ENCODE measurements at places on chromosomes 3 and 15. TPM values are rescaled to one million over a fixed set of nuclear protein-coding genes. Genes with fewer than 3 reads are reported as not detected.
A peak's percentile ranks its signal among the peaks of the same experiment; 100 is the strongest.

The RASL12 gene
- total RNA-seq, result not detected

GRCh38 chr3:191143224-191143623, 55.8 kb upstream of the OSTN start:
- DNase-seq, result no peak

- no peak for DNase-seq
These were observed 2.2 kb upstream of the BCL6 start for GRCh38 chr3:187747506-187747905.

GRCh38 chr3:42290966-42291714, 25.2 kb upstream of the CCK start:
- DNase-seq, result no peak

- DNase-seq, result peak; percentile 11
These were observed 54.5 kb upstream of the CHRNA7 start for GRCh38 chr15:31975830-31976229.

GRCh38 chr3:178849199-178849910, 222.3 kb downstream of the ZMAT3 start:
- DNase-seq, result no peak

The NEK10 gene
- 1.3 TPM for total RNA-seq

DNA sequence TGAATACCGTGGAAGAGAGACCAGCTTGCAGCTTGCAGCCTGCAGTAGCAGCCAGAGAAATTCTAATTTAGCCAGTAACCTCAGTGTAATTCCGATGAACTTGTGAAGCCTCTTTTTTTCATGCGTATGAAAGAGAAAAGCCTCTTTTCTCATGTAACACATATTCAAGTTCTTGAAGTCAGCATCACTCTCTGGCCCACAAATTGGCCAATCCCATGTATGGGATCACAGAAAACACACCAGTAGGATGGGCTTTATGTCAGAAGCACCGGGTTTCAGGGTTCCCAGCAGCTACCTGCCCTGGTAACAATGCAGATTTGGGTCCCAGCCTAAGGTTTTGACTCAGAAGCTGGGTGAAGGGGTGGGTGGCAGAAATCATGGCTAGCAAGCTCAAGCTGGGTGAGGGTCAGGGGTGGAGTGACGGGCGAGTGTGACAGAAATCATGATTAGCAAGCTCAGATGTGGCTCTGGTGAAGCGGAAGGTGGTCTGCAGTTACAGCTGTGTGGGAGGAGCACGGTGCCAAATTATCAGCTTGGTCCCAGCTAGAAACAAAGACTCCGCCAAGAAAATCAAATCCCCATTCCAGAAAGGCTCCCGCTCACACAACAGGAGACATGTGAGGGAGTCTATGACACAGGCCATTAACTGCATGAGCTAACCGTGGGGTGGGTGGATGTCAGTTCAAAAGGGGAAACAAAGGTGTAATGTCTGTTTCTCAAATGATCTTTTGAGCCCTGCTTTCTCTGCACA, 86.6 kb downstream of the SNRK start:
- no peak for DNase-seq

- DNase-seq, result no peak
These were observed 10.9 kb downstream of the CTDSPL start for GRCh38 chr3:37872413-37873160.

GRCh38 chr3:105594219-105594618, 227.5 kb downstream of the ALCAM start:
- no peak for DNase-seq

The PDIA5 gene
- 20.2 TPM for total RNA-seq

DNA sequence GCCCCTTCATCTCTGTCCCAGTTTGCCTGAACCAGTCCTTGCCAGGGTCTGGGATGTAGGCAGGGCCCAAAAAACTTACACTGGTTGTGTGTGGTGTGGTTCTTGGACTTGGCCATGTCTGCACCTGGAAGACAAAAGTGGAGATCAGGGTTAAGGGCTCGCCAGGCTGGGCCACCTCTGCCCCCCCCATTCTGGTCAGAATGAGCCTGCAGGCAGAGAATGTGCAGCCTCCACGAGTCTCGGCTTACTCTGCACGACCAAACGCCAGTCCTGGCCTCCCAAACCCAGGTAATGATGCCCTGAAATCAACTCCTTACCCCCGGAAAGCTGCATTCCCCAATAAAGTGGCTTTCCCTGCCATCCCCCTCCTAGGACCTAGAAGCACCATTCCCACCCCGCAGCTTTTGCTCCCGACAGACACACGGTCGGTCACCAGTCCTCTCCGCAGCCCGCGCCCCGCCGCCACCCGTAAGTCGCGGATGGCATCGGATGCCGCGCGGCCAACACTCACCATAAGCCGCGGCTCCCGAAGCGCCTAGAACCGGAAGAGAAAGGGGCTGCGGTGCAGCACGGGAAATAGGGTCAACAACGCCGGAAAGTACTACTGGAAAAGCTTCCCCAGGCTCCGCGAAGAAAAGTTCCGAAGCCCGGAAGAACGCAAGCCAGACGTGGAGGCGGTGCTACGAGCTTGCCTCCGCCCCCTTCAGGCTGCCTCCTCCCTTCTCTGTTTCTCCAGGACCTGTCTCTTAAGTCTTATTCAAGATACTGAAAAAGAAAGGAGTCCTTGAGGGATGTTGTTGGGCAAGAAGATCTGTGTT, at the start of gene RPL29:
Gene RPL29 (minus strand): TSS at position 550 of the 818 bp plus-strand sequence. CDS start 434 bp downstream, at position 116.
- peak; percentile 97 for DNase-seq

DNA sequence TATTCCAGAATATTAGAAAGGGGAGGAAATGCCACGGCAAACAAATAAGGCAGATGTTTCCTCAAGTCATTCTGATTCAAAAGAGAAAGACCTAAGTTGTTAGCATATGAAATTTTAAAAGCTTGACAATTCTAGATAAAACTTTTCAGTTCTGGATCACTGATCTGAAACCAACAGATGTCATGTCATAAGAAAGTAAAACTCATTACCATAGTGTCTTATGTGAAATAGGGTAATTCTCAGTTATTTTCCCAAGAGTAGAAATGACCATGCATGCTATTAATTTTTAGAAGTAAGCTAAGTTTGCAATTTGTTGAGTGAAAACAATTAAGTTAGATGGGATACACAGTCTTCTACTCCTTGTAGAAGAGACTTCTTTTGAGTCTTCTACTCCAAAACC, 630.3 kb downstream of the NAALADL2 start:
- DNase-seq, result no peak

The KLF15 gene
- total RNA-seq, result under 0.01 TPM

The EMC7 gene
- 8.9 TPM for total RNA-seq

The C2CD4A gene
- total RNA-seq, result under 0.01 TPM

The ATP13A3 gene
- 19.4 TPM for total RNA-seq

GRCh38 chr3:135621184-135621920, 344.2 kb upstream of the PPP2R3A start:
- DNase-seq, result no peak

DNA sequence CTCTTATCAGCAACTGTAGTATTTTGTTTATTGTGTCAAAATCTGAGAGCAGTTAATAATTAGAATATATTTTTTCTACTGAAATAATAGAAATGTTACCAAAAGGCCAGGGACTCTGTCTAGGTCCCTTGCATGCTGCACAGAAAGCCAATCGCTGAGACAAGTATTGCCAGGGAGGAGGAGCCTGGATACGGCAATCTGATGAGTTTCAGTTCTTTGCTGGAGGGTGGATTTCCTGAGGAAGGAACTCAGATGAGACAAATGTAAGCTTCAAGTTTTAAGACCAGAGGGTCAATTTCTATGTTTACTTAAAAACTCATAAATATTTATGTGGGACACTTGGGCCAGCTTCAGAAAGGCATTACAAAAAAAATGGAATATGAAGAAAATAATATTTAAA, 252.2 kb downstream of the GABRG3 start:
- DNase-seq, result no peak

The SIN3A gene
- 71.4 TPM for total RNA-seq

DNA sequence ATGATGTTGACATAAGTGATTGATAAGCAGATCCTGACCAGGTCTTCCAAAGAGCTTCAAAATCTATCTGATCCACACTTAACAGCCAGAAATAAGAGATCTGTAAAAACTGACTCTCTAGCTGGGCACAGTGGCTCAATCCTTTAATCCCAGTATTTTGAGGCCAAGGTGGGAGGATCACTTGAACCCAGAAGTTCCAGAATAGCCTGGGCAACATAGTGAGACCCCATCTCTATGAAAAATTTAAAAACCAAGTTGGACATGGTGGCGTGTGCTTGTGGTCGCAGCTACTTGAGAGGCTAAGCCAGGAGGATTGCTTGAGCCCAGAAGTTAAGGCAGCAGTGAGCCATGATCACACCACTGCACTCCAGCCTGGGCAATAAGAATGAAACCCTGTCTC, 43.6 kb downstream of the PIGB start:
- DNase-seq, result no peak

DNA sequence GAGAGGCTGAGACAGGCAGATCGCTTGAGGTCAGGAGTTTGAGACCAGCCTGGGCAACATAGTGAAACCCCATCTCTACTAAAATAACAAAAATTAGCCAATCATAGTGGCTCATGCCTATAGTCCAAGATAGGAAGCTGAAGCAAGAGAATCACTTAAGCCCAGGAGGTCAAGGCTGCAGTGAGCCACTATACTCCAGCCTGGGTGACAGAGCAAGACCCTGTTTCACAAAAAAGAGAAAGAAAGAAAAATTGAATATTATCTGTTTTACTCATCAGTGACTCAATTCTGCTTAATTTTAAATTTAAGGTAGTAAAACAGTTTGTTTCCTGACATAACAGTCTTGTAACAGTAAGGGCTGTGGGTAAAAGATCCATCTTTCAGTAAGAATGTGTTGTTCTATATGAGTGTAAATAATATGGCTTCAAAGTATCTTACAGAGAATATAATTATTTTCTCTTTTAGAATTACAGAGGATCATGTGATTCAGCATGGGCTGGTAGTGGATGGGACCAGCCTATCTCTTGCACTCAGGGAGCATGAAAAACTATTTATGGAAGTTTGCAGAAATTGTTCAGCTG, 85.8 kb downstream of the ATP11B start:
- DNase-seq, result no peak

- DNase-seq, result no peak
These were observed 32.1 kb upstream of the TRPM7 start for GRCh38 chr15:50718700-50719125.

The PP2D1 gene
- total RNA-seq, result not detected

GRCh38 chr3:146561879-146562278, 17.5 kb upstream of the PLSCR1 start:
- DNase-seq, result no peak

GRCh38 chr15:77464129-77464865, 43.6 kb downstream of the HMG20A start:
- no peak for DNase-seq
